ENCODE measurements at places on chromosomes 11 and 22.

- DNase-seq = peak; percentile 63
Observed at GRCh38 chr22:23128269-23129108, 13.3 kb downstream of the RSPH14 start.

DNA sequence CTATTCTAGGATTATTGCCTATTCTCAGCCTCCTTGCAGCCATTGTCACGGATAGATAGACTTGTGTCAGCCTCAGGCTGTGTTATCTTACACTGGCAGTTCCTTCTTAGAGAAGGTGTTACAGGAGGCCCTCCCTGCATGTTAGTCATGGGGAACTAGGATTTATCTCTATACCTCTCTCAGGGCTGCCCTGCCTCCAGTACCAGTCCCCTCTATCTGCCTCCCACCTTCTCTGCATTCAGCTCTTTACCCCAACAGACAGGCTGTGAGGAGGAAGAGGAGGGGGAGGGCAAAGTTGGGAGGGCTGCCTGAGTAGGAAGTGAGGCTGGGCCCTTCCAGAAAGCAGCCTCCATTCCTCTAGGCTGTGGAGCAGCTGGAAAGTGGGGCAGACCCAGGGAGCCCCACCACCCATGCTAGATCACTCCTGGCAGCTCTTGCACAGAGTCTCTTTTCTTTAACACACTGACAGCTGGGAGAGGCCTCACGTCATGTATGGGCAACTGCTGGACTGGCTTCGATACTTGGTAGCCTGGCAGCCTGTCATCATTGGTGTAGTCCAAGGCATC is 2.9 kb upstream of the IL18BP start:
- no peak for DNase-seq

- no peak for DNase-seq
Observed at GRCh38 chr11:32437495-32438345, 2.4 kb upstream of the WT1 start.

DNA sequence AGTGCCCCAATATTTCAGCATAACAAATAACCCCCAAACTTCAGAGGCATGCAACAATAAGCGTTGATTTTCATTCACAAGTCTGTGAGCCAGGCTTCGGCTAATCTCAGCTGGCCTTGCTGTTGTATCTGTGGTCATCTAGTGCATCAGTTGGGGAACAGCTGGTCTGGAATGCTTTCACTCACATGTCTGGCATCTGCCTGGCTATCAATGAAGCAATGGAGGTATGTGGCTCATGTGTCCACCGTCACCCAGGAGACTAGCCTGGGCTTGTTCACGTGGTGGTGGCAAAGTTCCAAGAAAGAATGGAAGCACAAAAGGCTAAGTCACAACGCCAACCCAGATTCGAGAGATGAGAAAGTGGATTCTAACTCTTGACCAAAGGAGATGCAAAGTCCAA is 304.8 kb upstream of the ISX start:
- no peak for DNase-seq

Data from Jurkat, Clone E6-1 (cell line).